ENCODE measurements at places on chromosomes 6 and 20.

- no peak for DNase-seq
These were observed 26.8 kb upstream of the CLIC5 start for GRCh38 chr6:46042355-46042999.

DNA sequence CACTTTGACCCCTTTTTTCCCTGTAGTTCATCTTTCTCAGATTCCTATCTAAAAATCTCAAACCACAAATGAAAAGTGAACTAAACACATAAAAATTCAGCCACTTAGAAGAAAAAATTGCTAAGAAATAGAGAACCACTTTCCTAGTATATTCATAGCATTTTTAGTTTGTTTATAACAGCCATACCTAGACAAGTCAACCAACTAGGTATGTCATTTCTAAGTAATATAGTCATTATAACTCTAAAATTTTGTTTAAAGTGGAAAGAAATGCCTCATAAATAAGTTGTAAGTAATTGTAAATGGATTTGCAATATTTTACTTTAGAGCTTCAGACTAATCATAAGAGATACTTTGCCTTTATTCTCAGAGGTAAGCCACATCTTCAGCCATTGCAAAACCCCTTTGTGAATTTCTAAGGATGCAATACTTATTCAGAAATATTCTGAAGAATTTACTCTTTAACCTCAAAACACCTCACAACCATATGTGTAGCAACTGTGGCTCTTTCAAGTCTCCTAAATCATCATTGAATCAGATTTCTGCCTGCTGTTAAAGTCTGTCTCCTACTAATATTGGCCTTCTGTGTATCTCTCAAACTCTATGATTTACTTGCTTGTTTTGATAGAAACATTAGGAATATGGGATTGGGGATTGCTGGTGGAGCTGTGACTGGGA, 6.9 kb upstream of the SUMO4 start:
- no peak for DNase-seq

DNA sequence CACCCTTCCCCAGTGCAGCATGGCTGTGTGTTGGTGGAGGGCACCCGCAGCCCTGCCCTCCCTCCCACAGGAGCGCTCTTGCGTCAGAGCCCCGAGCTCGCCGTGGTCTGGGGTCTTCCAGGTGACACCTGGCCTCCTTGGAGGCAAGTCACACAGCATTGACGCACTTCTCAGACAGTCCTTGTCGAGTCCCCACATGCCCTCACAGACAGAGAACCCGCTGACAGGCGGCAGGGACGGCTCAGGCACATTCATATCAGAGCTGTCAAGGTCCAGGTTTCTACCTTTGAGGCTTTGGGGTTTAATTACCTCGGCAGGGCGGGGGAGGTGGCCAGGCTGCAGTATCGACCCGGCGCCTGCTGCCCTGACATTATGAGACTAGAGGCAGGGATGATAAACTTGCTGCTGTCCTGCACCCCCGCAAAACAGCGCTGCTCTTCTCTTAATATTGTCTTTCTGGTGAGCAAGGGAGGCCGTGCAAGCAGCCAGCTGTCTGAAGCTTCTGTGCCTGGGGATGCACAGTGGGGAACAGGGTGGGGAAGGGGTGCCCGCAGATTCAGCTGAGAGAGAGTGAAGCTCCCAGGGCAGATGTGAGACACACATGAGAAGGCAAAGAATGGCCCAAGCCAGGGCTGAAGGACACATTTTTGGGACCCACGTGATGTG, 4.7 kb downstream of the NPEPL1 start:
- DNase-seq = no peak

DNA sequence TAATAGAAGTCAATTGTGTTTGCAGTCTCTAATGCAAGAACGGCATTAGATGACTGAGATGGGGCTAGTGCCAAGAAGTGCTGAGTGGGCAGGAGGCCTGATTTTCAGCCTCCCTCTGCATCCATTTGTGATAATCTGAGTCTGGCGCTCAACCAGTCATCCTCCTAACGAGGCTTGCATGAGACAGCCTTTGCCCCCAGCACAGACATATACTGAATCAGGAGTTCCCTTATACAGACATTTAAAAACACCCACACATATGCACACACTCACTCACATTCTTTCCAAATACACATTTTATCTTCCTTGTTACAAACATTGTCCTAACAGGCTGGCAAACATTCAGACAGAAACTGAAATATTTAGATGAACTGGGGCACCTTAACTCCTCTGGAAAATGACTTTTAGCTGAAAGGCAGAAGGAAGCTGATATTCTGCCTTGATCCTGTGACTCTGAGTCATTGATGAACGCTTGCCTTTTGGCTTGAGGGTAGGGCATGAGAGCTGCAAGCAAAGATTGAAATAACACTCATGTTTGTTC, 562.3 kb downstream of the DHX35 start:
- DNase-seq = no peak

- no peak for DNase-seq
These were observed 19.1 kb downstream of the ZFP64 start for GRCh38 chr20:52172392-52173047.

DNA sequence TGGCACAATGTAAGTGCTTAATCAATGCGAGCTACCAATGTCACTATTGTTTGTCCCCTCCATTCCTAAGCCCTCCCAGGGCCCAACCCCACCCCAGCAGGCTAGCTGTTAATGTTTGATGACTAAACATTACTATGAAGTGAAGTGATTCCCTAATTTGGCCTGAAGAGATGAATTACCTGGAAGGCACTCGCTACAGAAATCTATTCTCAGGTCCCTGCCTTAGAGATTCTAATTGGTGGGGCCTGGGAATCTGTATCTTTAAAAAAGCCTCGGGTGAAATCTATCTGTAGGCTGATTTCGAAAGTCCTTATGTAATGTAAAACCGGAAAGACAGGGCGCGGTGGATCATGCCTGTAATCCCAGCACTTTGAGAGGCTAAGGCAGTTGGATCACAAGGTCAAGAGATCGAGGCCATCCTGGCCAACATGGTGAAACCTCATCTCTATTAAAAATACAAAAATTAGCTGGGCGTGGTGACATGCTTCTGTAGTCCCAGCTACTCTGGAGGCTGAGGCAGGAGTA, 16.9 kb upstream of the SNAI1 start:
- DNase-seq = no peak

DNA sequence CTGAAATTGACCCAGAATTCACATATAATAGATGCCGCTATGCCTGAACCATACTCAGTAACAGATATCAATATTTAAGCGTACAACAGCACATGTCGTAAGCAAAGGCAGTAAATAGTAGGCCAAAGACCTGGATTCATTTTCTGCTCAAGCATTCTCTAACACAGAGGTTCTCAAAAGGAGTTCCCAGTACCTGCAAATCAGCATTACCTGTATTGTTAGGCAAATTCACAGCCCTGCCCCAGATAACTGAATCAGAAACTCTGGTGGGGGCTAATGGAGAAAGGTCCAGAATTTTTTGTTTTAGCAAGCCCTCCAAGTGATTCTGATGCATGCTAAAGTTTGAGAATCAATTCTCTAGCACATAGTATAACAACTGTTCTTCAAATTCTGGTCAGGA, 36.0 kb downstream of the RSPO3 start:
- no peak for DNase-seq

DNA sequence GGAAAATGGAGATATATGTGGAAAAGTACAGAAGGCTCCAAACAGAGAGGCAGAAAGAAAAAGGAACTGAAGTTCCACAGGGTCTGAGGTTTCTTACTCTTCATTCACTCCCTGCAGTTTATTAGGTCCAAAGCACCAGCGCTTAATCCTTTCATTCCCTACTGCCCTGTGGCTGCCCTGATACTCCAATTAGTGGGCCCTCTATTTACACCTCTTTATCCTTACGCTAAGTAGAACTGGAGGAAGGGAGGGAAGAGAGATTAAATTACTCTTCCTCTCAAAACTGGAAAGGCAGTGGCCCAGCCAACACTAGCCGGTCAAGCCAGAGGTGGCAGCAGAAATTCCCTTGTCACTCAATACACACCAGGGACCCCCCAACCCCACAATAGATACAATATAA, 20.4 kb downstream of the TRERF1 start:
- no peak for DNase-seq

- no peak for DNase-seq
These were observed at the start of gene HCK for GRCh38 chr20:32052090-32052777. Gene HCK, plus strand, starts transcription at chr20:32052242.

DNA sequence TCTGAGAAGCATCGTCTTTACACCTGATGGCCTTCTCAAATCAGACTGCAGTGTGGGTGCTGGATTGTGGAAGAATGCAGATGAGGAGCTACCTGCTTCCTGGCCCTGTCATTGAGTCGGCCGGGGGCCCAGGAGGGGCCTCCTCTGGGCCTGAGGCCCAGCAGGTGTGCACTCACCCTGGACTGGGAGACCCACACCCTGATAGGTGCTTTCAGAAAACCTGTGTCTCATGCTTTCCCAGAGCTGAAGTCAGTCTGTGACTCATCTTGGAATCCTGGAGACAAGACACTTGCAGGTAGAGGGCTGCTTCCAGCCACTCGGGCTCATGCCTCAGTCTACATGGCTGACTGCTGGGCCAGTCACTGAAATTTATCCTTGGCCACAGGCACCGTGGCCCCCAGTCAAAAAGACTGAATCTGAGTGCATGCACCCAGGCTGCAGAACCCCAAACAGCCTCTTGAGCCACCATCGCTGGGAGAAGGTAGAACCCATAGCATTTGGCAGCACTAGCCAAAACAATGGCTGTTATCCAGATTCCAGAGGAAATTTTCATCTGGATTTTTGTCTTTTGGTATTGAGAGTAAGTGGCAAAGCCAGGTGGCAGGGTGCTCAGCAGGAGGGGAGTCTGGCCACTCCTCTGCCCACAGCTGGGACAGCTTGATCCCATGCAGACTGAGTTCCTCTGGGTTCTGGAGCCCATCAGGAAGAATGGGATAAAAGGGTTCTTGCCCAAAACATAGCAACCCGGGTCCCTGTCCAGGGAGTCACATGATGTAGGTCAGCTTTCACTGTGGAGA, 182.0 kb upstream of the CST7 start:
- no peak for DNase-seq

GRCh38 chr6:128204616-128205015, 303.8 kb upstream of the THEMIS start:
- no peak for DNase-seq

DNA sequence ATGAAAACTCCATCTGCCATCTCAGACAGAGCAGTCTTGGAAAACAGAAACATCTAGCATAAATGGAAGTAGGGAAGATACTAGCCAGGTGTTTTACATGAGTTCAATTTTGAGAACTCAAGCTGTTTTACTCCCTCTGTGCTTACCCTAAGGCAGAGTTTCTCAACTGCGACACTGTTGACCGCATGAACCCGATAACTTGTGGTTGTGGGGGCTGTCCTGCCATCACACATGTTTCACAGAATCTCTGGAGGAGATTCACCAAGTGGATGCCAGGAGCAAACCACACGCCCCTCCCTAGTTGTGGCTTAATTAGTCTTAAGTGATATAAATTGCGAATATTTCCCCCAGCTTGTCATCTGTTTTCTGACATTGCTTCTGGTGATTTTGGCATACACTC, 2.3 kb upstream of the SERPINB6 start:
- no peak for DNase-seq

DNA sequence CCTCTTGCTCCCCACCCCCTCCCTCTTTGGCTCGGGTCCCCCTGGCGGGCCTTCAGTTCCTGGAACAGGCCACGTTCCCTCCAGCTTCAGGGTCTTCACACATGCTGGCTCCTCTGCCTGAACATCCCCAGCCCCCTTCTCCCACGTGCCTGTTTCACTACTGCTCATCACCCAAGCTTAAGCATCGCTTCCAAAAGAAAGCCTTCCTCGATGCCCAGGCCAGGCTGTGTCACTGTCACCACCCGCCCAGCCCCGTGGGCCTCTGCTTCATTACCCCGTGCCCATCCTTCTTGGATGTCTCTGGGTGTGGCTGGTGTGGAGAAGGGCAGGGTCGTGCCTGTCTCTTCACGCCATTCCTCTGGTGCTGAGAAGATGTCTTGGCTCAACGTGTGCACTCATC, 2.8 kb downstream of the DLGAP4 start:
- no peak for DNase-seq

- DNase-seq = no peak
These were observed 645 bp downstream of the REV3L start for GRCh38 chr6:111482188-111482958.

DNA sequence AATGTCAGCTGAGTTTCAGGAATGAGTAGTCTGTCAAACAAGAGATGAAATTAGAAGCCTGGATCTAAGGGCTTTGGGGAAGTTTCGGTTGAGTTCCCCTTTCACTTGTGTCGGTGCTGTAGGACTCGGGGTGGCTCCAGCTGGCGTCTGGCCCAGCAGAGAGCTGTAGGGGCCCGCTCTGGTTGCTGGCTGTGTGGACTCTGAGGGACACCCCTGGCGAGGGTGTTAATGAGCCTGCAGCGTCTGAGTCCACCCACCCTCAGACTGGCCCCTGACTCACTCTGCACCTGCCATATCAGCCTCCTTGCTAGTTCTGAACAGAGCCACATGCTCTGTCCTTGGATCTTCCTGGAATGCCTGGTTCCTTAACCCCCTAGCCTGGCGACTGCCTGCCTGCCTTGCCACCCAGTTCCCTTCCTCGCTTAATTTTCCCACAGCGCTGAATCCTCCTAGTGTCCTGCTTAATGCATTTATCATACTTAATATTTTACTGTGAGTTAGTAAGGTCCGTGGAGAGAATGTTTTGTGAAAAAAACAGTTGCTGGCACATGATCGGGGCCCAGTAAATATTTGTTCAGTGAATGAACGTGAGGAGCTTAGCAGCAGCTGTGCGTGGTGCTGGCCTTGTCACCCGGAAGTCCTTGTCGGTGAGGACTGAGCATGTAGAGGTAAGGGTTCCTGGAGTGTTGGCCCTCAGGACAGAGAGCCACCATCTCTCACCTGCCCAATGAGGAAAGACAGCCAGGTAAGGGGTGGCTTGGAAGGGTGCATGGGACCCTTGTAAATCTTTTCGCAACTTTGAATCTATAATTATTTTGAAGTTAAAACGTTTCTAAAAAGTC, 1.6 kb downstream of the DNAJC5 start:
- DNase-seq = no peak

DNA sequence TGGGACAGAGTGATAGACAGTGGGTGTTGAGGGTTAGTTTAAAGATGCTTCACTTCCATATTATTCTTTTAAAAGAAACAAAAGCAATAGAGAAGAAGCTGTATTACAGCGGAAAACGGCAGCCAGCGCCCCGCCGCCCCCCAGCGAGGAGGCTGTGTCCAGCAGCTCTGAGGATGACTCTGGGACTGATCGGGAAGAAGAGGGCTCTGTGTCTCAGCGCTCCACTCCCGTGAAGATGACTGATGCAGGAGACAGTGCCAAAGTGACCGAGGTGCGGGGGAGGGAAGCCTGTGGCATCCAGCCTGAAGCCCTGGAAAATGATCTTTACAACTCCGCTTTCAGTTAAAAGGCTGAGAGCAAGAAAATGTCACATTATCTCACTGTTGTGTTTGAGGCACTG, 100.2 kb downstream of the FIG4 start:
- DNase-seq = no peak

DNA sequence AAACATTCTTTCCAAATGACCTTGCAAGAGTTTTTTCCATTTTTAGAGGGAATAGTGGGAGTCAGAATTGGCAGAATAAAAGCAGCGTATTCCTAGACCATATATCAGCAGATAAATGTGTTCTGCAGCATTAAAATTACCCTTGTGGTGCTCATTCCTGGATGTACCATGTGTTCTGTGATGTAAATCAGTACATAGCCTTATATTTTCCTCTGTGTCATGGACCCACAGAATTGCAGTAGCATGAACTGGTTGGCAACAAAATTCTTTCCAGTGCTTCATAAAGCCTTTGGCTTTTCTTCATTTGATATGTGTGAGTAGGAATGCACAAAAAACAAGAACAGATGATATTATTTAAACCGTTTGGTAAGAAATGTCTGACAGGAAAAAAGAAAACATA, 32.5 kb downstream of the ANKEF1 start:
- no peak for DNase-seq

- DNase-seq = no peak
These were observed 11.2 kb upstream of the GPRC6A start for GRCh38 chr6:116840091-116840490.

Measured in stimulated activated CD8-positive, alpha-beta memory T cell treated with anti-CD3 and anti-CD28 coated beads, Interleukin-2, amount 100 ng/mL, for 1 hour (primary cell).